ENCODE measurements at places on chromosomes 1 and 21. TPM values are rescaled to one million over a fixed set of nuclear protein-coding genes. Genes with fewer than 3 reads are reported as not detected.

Gene NR1I3
- not detected for total RNA-seq

Gene ANKRD35
- 5.5 TPM for total RNA-seq

Gene SIKE1
- 65.2 TPM for total RNA-seq

Gene HSPB7
- total RNA-seq, result 3.3 TPM

Gene ITLN2
- not detected for total RNA-seq

Gene GJB5
- not detected for total RNA-seq
